ENCODE measurements at places on chromosomes 2 and 18. TPM values are rescaled to one million over a fixed set of nuclear protein-coding genes. Genes with fewer than 3 reads are reported as not detected.

- DNase-seq: no peak
Observed at GRCh38 chr2:209673811-209674210, 97.8 kb upstream of the UNC80 start.

- no peak for DNase-seq
Observed at GRCh38 chr18:56299740-56300139, 338.7 kb downstream of the TXNL1 start.

DNA sequence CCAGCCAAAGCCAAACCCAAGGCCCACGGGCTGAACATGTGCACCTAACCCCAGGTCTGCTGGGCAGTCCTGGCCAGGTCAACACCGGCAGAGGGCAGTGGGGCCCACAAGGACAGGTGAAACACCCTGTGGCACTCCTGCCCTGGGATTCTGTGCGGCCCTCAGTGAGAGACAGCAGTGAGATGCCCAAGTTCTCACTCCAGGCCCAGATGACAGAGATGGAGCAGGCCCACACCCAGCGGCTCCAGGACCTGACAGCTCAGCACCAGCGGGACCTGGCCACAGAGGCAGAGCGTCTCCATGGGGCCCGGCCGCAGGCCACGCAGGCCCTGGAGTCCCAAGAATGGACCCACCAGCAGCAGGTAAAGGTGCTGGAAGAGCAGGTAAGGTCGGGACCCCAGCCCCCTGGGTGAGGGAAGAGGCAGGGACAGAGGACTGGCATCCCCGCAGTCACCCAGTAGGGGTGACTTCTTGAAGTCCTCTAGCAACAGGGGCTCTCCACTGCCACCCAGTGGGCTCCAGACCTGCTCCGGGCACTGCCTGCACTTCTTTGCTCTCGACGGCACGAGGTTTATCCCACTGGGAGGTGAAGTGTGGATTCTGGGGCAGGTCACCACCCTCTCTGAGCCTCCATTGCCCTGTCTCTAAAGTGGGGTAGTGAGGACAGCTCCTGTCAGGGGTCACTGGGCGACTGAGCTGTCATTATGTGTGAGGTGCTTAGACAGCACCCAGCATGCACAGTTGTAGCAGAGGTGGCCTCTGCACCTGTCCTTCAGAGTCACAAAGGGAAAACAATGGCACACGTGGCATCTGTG is 8.8 kb upstream of the SNED1 start:
- DNase-seq: peak; percentile 74

GRCh38 chr2:23381485-23381884 is 3.5 kb upstream of the KLHL29 start:
- no peak for DNase-seq

- no peak for DNase-seq
Observed at GRCh38 chr2:105237045-105237765, 4.3 kb upstream of the GPR45 start.

- DNase-seq: no peak
Observed at GRCh38 chr18:12074736-12075135, 18.9 kb upstream of the ANKRD62 start.

GRCh38 chr2:27489118-27489497 is 435 bp downstream of the IFT172 start:
- no peak for DNase-seq

Gene RAB27B
- 0.08 TPM for total RNA-seq

GRCh38 chr2:20454036-20454981 is 7.4 kb downstream of the RHOB start:
- DNase-seq: no peak

Gene RFTN2
- 3.5 TPM for total RNA-seq

DNA sequence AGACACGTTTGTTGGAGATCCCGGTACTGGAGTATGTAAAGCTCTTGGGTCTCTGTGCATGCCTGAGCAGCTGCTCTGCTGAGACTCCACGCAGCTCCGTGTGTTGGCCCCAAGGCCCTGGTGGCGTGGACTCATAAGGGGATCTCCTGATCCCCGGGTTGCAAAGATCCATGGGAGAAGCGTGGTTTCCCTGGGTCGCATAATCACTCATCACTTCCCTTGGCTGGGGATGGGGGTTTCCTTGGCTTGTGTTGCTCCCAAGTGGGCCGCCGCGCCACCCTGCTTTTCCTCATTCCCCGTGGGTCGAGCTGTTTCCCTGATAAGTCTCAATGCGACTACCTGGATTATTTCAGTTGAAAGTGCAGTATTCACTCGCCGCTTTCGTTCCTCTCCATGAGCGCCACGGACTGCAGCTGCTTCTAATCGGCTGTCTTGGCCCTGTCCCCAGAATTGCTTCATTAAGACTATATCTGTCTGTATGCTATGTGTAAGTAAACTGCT is 76.0 kb downstream of the EPC2 start:
- DNase-seq: no peak

Gene CMPK2
- total RNA-seq: 5.5 TPM

GRCh38 chr2:62920070-62920469 is 130.6 kb upstream of the OTX1 start:
- DNase-seq: no peak

Gene DAW1
- total RNA-seq: not detected

- DNase-seq: no peak
Observed at GRCh38 chr18:75782204-75782603, 354.7 kb upstream of the SMIM21 start.

Gene PID1
- total RNA-seq: 4.3 TPM

GRCh38 chr2:210577263-210578071 is 21.1 kb downstream of the CPS1 start:
- DNase-seq: no peak

DNA sequence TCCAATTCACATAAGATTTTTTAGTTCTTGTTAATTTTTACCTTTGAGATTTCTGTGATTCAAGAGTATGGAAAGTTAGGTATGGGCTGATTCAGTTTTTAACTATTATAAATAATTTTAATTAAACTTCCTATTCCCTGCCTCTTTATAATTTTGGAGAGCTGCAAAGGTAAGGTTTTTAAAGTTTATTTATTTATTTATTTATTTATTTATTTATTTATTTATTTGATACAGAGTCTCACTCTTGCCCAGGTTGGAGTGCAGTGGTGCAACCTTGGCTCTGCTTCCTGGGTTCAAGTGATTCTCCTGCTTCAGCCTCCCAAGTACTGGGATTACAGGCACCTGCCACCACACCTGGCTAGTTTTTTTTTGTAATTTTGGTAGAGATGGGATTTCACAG is 215.5 kb upstream of the FIGN start:
- DNase-seq: no peak

Gene IL1RN
- 0.59 TPM for total RNA-seq

GRCh38 chr2:109500910-109501309 is 112.9 kb downstream of the SEPTIN10 start:
- DNase-seq: no peak

Gene ITM2C
- 18.4 TPM for total RNA-seq

DNA sequence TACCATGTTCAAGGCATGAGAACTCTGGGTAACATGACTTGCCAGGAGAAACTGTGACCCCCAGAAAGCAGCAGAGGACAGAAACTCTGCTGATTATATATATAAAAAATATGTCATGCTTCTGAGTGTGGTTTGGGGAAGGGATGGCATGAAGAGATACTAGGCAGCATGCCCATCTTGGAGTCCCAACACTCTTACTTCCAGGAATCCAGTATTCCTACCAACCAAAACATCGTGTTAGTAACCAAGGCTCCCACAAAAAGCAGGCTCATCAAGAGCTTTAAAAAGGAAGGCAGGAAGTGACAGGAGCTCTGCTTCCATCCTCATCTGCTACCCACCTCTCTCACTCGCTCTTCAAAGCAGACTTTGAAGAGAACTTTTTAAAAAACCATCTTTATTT is 31.6 kb upstream of the TWIST2 start:
- DNase-seq: no peak

Gene APOB
- total RNA-seq: 3.4 TPM

- DNase-seq: peak; percentile 58
Observed at GRCh38 chr2:239182981-239183791, 217.6 kb downstream of the HDAC4 start.

Gene LHCGR
- 0.24 TPM for total RNA-seq

GRCh38 chr2:33288011-33288410 is 188.4 kb upstream of the RASGRP3 start:
- DNase-seq: no peak

DNA sequence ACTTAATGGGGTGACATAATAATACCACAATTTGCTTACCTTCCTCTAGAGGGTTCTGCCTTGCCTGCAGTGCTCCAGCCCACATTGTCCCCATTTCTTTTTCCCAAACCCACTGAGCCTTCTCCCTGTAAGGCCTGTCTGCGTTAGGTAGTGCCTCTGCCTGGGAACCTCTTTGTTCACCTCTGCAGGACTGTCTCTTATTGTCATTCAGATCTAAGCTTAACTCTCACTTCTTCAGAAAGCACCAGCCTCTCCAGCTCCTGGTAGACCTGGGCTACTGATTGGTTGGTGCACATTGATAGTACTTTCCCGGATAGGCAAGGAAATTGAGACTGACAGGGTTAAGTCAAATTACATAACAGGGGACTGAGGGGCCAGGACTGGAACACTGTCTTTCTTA is 49.1 kb downstream of the CCDC85A start:
- no peak for DNase-seq

DNA sequence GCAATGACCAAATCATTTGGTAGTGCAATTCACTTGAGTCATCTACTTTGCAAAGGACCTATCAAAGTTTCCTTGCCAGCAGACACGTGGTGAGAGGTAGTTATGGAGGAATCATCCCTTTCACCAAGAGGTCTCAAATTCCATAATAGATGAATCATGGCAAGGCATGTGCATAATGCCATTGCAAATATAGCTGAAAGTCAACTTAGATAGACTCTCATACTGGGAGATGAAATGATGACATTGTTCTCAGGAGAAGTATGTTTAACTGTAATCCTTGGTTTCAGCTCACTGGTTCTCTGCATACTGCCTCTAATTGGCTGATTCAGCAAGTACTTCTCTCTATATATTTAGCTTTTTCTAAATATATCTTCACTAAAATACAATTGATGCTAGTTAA is 57.2 kb downstream of the CALCRL start:
- no peak for DNase-seq

GRCh38 chr2:48558456-48558855 is 28.5 kb downstream of the STON1 start:
- DNase-seq: no peak

DNA sequence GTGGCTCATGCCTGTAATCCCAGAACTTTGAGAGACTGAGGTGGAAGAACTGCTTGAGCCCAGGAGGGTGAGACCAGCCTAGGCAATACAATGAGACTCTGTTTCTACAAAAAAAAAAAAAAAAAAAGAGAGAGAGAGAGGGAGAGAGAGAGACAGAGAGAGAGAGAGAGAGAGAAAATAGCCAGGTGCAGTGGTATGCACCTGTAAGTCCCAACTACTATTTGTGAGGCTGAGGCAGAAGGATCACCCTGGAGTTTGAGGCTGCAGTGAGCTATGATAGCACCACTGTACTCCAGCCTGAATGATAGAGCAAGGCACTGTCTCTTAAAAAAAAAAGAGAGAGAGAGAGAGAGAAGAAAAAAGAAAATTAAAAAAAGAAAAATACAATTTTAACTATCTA is 245.7 kb downstream of the CCDC178 start:
- no peak for DNase-seq

- DNase-seq: peak; percentile 19
Observed at GRCh38 chr2:1511455-1511854, 98.2 kb downstream of the TPO start.

DNA sequence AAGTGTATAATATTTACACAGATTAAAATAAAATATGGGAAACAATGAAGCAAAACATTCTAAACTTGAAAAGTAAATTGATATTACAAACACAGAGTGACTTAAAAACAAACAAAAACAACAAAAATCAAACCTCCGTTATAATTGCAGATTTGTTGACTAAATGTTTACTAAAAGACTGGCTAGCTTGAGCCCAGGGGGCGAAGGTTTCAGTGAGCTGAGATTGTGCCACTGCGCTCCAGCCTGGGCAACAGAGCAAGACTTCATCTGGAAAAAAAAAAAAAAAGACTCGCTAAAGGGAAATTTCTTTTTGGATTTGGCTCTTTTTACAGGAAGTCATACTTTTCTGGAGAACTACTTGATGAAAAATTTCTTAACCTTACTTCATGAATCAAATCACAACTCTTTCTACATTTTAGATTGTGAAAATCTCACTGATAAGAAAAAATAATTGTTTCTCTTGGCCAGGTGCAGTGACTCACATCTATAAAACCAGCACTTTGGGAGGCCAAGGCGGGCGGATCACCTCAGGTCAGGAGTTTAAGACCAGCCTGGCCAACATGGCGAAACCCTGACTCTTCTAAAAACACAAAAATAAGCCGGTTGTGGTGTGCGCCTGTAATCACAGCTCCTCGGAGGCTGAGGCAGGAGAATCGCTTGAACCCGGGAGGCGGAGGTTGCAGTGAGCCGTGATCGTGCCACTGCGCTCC is 9.7 kb downstream of the TFPI start:
- DNase-seq: no peak

Gene GCA
- 7.3 TPM for total RNA-seq

GRCh38 chr2:240572141-240573031 is 4.1 kb downstream of the RNPEPL1 start:
- peak; percentile 70 for DNase-seq

DNA sequence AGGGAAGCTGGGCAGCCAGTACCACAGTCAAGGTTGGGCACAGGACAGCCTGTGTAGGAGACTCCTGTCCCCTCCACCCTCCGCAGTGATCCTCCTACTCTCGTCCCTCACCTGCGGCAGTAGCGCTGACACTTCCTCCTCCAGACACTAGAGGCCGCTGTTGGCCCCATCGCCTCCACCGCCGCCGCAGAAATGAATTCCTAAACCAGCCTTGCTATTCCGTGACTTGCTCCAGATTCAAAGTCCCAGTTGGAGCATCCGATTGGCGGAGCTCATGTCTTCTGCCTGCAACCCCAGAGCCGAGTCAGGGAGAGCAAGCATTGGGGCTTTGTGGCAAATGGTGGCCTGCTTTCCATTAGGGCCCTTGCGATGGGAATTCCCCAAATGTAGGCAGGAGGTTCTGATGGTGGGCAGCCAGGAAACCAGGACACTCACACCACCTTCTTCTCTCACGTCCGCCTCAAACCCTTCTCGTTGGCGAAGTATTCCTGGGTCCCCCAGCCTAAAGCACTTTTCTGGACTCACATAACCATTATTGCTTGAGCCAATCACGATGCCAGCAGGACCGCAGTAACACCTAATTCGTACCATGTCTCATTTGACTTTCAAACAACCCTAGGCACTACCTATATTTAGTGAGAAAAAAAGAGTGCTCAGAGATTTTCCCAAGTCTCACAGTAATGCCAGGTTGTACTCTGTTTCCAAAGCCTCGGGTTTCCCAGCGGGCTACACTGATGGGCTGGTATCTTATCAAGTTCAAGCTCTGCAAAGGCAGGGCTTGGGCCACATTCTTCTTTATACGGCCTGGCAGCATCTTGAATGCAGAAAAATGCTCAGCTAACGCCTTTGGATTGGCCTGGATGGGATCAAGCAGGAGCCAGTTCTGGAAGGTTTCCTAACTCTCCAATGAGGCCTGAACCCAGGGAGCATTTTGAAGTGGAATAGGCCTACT is 1.2 kb upstream of the DNAJB2 start:
- DNase-seq: peak; percentile 94

- DNase-seq: no peak
Observed at GRCh38 chr2:232434563-232435374, 21.2 kb upstream of the ALPI start.

Gene VWA3B
- total RNA-seq: 0.51 TPM

Measured in cardiac septum (tissue), 1 donor.